Mesothelial cell of epicardium (in vitro differentiated cells): ENCODE measurements at places on chromosomes 11 and 22. TPM values are rescaled to one million over a fixed set of nuclear protein-coding genes. Genes with fewer than 3 reads are reported as not detected.

NAA40 gene
- total RNA-seq: 50.7 to 53.7 TPM (median 51.4 TPM) in 3 replicates

GRCh38 chr22:17228725-17229126, 9.5 kb upstream of the ADA2 start:
- no peak for DNase-seq

LRRN4CL gene
- total RNA-seq: 1.6 to 2.3 TPM (median 1.7 TPM) in 3 replicates

APLP2 gene
- 234 to 240 TPM (median 239 TPM) in 3 replicates for total RNA-seq

MMP12 gene
- not detected in 3 replicates for total RNA-seq

- DNase-seq: no peak
Observed at GRCh38 chr11:12246147-12246546, 131.2 kb upstream of the PARVA start.

DNA sequence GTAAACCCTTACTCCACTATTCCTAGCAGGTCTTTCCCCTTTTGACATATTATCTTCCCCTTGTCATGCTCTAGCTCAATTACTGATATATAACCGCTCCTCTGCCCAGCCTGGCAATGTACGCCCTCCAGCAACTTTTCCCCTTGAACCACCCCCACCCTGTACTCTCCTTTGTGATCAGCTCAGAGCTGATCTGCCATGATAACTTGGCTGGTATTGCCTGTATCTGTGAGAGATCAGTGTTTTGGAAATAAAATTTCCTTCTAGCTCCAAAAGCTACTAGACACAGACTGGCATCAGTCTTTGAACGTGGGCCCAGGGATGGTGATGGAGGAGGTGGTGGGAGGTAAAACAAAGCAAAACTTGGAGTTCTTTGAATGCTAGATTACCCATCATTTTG, 42.9 kb downstream of the DIXDC1 start:
- DNase-seq: no peak

GRCh38 chr11:133945087-133945974, 11.4 kb downstream of the IGSF9B start:
- DNase-seq: no peak

RFPL2 gene
- 0.36 to 0.53 TPM (median 0.40 TPM) in 3 replicates for total RNA-seq

GRCh38 chr11:75474240-75474639, 41.2 kb upstream of the KLHL35 start:
- no peak for DNase-seq

F2 gene
- total RNA-seq: 0.18 TPM in 1 of 3 replicates, not detected in the others

OSM gene
- total RNA-seq: not detected in 3 replicates

DNA sequence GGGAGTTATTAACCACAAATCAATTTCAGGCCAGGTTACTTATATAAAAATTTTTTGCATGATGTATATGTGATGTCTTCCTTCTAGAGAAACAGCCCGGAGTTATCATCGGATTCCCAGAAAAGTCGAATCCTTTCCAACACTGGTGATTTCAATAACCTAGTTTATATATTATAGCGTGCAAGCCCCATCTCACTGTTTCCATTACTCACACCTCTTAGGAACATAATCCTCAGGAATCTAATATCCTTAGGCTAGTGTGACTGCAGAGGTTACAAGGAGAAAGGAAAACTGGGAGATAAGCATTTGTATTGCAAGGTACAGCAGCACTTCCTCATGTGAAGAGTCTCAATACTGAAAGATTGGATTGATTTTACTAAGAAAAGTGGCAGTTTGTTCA, 20.3 kb downstream of the ARHGAP20 start:
- no peak for DNase-seq

GLYATL1 gene
- total RNA-seq: 0.25 to 0.89 TPM (median 0.33 TPM) in 3 replicates

- no peak for DNase-seq
Observed at GRCh38 chr22:25806579-25806978, 64.6 kb downstream of the MYO18B start.

BATF2 gene
- total RNA-seq: 1.5 to 1.9 TPM (median 1.7 TPM) in 3 replicates

- DNase-seq: no peak
Observed at GRCh38 chr11:105799263-105799662, 189.4 kb downstream of the GRIA4 start.

GRCh38 chr11:110479108-110480101, 49.7 kb downstream of the FDX1 start:
- no peak for DNase-seq

AIP gene
- total RNA-seq: 43.6 to 45.2 TPM (median 44.6 TPM) in 3 replicates

MMP8 gene
- not detected in 3 replicates for total RNA-seq

OR2AG1 gene
- total RNA-seq: not detected in 3 replicates

- DNase-seq: no peak
Observed at GRCh38 chr11:11960687-11961086, 47.7 kb downstream of the DKK3 start.

SOX10 gene
- 0.07 to 0.33 TPM (median 0.09 TPM) in 3 replicates for total RNA-seq

- no peak for DNase-seq
Observed at GRCh38 chr11:6695377-6695776, 12.2 kb upstream of the MRPL17 start.

GRCh38 chr22:36510384-36510783, 3.5 kb upstream of the FOXRED2 start:
- no peak for DNase-seq

ZNF214 gene
- 6.2 to 7.4 TPM (median 6.5 TPM) in 3 replicates for total RNA-seq

DNA sequence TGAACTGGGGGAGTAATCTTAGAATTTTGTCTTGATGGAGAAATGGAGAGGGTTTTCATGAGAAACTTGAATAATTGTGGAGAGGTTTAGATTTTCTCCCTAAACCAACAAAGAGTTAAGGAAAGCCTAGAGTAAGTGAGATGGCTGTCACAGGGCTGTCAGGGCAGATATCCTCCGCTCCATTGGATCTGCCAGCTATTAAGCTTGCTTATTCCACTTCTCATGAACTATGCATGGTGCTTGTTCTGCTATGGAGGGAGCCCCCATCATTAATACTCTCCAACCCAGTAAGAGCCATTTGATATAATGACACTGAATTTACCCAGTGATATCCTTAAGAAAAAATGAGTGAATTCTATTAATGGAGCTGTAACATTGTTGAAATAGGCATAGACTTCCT, 342.8 kb upstream of the MTNR1B start:
- DNase-seq: no peak

DMC1 gene
- 2.8 to 4.8 TPM (median 4.2 TPM) in 3 replicates for total RNA-seq

DNA sequence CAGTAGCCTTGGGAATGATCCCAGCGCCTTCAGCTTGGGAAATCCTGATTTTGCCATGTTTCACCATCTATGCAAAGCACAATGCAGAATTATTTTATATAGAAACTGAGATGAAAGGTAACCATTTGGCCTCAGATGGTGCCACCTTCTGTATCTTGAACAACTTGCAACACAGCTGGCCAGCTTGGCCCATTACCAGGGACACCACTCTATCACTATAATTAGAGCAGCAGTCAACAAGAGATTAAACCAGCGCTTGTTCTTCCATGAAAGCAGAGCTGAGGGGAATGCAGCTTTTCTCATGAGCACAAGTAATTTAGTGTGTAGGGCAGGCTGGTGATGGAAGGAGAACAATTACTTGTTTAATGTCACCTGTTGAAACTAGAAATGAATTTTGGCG, 6.7 kb upstream of the ZDHHC13 start:
- DNase-seq: no peak

DNA sequence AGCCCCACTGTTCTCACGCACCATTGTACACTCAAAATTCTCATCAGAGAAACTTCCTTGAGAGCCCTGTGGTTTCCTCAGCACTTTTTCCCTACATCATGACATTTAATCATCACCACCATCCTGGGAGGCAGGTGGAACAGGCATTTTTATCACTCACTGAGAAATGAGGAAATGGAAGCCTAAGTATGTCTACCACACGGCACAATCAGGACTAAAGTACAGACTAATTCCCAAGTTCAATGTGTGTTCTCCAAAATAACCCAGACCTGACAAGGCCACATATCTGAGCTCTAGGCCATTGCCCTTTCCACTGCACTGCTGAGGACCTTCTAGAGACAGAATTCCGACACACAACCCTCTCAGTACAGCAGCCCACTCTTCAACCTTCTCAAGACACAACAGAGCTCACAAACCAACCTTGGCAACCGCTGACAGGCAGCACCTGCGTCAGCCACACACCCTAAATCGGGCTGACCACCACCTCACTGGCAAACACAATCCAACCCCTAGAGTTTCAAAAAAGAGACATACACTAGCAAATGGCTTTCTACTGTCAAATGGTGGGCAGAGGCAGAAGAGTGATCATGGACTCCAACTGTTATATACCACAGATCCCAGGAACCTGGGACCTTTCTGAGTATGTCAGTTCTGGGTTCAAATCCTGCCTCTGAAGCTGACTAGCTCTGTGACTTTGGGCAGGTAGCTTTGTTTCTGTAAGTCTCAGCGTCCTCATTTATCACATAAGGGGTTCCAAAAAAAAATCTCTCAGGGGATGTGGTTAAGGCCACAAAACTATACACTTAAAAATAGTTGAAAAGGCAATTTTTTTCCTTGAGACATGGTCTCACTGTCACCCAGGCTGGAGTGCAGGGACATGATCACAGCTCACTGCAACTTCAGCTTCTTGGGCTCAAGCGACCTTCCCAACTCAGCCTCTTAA, 16.3 kb downstream of the SMCO4 start:
- no peak for DNase-seq

DLG2 gene
- total RNA-seq: 6.7 to 7.5 TPM (median 7.4 TPM) in 3 replicates

- DNase-seq: no peak
Observed at GRCh38 chr11:126186025-126186698, 25.3 kb downstream of the RPUSD4 start.

DNA sequence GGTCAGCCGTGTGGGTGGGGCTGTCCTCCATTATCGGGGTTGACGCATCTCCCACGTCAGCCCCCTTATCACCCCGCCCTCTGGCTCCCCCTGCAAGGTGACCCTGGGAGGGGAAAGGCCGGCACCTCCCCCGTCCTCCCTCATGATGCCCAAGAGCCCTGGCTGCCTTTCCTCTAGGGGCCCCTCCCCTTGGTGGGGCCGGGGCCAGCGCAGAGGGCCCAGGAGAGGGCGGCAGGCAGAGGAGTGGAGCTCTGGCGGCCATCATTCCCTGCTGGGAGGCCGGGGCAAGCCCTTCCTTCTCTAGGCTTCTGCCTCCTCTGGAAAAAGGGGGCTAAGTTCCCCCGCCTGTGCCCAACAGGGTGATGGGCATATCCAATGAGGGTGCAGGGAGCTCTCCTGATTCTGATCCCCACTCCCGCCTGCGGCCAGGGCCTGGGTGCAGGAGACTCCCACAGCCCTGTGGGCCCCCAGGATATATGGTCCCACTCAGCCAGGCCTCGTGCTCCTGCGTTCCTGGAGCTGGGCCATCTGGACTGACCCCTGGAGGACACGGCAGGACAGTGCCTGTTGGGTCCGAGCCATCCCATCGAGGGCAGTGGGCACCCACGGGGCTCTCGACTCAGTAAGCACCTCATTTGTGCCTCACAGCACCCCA, 12.3 kb downstream of the MYRF start:
- DNase-seq: no peak

GRCh38 chr11:17386331-17387084, 2.0 kb downstream of the KCNJ11 start:
- no peak for DNase-seq

GRCh38 chr11:69674886-69675714, at the start of gene LTO1:
LTO1 (minus strand) TSS chr11:69675353; CDS start chr11:69675239, 114 bp downstream.
- peak; percentile 97 for DNase-seq

DNA sequence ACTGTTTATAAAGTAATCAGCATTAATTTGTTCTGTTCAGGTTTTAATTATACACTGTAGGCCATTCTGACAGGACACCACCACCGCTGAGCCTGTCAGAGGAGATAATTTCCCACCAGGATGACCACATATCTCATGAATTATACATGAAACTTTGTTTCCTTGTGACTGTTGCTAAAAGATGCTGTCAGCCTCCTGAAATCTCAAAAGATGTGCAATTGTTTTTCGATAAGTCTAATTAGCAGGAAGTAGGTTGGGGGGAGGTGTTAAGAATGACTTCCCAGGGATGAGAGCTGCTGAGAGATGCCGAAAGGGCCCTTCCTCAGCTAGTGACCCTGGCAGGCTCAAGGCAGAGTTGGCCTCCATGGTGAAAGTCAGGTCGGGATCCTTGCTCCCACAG, 485.4 kb downstream of the SOX6 start:
- no peak for DNase-seq

LRRC32 gene
- 37.9 to 44.4 TPM (median 43.2 TPM) in 3 replicates for total RNA-seq

- DNase-seq: no peak
Observed at GRCh38 chr11:70590356-70590991, 192.1 kb downstream of the CTTN start.

DNA sequence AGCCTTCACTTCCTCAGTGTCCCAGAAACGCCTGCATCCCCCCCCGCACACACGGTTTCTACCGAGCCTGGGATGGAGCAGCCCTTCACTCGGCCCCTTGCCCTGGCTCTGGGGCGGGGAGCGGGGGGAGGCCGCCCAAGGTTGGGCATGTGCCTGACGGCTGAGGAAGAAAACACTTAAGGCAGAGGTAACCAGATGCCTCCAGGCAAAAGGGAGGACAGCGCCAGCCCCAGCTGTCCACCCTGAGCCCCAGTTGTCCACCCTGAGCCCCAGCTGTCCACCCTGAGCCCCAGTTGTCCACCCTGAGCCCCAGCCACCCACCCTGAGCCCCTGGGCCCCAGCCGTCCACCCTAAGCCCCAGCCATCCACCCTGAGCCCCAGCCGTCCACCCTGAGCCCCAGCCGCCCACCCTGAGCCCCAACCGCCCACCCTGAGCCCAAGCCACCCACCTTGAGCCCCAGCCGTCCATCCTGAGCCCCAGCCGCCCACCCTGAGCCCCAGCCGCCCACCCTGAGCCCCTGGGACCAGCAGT, 3.8 kb upstream of the TTLL8 start:
- DNase-seq: no peak

- no peak for DNase-seq
Observed at GRCh38 chr11:61352038-61352437, 9.6 kb downstream of the CYB561A3 start.

VPREB3 gene
- total RNA-seq: 0.52 TPM in 1 of 3 replicates, not detected in the others

MPEG1 gene
- not detected in 3 replicates for total RNA-seq

DNA sequence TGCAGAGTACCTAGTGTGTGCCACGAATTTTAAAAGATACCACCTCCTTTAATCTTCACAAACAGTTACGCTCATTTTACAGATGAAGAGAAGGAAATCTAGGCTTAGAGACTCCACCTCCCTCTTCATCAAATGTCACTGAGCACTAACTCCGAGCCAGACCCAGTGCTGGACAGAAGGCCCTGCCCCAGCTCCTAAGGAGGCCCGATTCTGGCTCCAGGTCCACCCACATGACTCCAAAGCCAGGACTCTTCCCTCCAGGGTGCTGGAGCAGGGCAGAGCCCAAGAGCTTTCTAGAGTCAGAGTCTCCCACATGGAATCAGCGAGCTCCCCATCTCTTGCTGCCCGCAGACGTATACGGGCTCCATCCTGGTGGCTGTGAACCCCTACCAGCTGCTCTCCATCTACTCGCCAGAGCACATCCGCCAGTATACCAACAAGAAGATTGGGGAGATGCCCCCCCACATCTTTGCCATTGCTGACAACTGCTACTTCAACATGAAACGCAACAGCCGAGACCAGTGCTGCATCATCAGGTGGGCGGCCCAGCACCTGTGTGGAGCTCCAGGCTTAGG, 27.6 kb downstream of the MYO7A start:
- no peak for DNase-seq
